ENCODE measurements at places on chromosomes 2 and 18. TPM values are rescaled to one million over a fixed set of nuclear protein-coding genes. Genes with fewer than 3 reads are reported as not detected.
A peak's percentile ranks its signal among the peaks of the same experiment; 100 is the strongest.

- no peak for DNase-seq
Measured at GRCh38 chr2:31107591-31108300, 30.5 kb downstream of the GALNT14 start.

DNA sequence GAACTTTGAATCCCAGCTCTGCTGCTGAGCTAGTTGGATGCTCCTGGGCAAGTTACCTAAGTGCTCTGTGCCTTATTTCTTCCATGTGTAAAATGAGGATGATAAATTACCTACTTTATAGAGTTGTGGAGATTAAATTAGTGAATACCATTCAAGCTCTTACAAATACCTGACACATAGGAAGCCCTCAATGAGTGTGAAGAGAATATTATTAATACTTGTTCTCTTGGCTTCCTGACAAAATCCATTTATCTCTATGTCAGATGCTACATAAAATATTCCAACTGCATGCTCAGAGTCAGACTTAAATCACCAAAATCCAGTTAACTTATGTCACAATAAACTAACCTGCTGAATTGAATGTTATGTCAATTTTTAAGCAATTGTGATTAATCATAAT, 42.9 kb upstream of the CCBE1 start:
- DNase-seq = no peak

DNA sequence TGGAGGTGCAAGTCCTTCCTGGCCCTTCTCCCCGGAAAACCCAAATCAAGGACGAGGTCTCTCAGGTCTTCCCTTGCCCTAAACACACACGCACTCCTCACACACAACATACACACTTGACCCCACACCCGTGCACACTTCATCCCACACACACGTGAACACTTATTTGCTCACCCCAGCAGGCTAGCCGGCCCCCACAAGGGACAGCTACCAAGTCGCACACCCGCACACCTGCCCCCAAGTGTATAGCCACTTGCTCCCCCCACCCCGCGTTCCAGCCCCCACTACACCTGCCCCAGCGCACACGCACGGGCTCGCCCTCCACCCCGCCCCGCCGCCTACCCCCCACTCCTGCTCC, 359 bp downstream of the TGFBRAP1 start:
- peak; percentile 35 for DNase-seq

DNA sequence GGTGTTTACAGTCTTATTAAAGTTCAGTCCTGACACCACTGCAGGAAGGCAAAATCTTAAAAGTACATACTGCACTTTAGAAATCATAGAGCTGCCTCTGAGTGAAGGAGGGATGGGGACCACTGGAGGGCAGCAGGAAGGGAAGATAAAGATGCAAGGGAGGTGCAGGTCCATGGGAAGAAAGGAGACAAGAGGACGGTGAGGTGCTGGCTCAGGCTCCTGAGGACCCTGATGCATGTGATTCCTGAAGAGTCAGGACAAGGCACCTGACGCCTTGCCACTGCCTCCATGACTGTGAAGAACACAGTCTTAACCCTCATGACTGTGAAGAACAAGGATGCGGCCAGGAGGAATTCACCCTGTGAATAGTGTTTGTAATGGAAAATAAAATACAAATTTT, 116.2 kb upstream of the NPAS2 start:
- no peak for DNase-seq

GRCh38 chr2:128734521-128735295, 416.0 kb upstream of the HS6ST1 start:
- DNase-seq = no peak

GRCh38 chr2:215299337-215299859, 12.5 kb upstream of the ATIC start:
- DNase-seq = no peak

DNA sequence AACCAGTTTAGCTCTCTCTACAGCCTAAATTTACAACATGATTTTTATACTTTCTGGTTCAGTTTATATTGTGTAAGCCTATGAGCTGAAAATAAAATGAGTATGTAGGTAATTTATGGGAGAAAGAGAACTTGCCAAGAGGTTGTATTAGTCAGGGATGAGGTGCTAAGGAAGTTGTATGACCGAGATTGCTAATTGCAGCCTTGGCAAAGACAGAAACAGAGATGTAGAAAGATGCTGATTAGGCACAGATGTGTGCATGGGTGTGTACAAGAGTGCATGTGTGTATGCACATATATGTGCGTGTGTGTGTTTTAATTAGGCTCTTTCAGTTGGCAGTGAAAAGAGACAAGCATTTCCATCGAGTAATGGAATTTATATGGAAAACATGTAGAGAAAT, 213.9 kb downstream of the FBXO15 start:
- no peak for DNase-seq

- no peak for DNase-seq
Measured at GRCh38 chr18:32980896-32981295, 208.1 kb upstream of the KLHL14 start.

DNA sequence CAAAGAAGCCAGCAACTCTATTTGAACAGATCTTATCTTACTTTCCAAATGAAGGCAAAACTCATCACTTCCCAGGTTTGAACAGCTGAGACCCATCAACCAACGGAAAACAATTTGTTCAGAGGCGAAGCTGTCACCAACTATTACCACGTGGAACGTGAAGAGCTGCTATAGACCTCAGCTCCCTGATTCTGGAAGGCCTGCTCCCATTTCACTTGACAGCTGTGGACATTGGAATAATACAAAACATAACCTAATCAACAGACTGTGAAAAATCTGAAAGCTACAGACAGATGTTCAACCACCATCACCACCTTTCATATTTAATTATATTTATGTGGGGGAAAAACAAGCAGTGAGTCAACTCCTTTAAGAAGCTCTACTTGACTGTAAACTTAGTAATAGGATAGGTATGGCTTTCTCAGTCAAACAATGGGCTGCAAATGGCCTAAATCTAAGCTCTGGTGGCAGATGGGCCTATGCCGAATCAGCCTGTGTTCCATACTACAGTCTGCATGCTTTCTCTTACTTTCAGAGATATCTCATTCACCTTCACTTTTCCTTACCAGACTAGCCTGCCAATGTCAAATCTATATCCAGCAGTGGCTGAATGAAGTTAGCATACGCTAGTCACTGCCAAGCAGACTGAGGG, 896.4 kb downstream of the TDRD15 start:
- no peak for DNase-seq

GRCh38 chr2:219636144-219636915, 8.9 kb downstream of the SLC4A3 start:
- peak; percentile 1 for DNase-seq

GRCh38 chr18:3703732-3704176, 253.8 kb downstream of the TGIF1 start:
- peak; percentile 47 for DNase-seq

DNA sequence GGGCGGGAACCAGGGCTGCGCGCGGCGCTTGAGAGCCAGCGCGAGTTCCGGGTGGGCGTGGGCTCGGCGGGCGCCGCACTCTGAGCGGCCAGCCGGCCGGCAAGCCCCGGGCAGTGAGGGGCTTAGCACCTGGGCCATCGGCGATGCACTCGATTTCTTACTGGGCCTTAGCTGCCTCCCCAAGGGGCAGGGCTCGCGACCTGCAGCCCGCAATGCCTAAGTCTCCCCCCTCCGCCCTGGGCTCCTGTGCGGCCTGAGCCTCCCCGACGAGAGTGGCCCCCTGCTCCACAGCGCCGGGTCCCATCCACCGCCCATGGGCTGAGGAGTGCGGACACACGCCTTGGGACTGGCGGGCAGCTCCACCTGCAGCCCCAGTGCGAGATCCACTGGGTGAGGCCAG, 36.5 kb upstream of the MAP2 start:
- no peak for DNase-seq

- DNase-seq = no peak
Measured at GRCh38 chr2:102603904-102604303, 15.4 kb upstream of the SLC9A2 start.

DNA sequence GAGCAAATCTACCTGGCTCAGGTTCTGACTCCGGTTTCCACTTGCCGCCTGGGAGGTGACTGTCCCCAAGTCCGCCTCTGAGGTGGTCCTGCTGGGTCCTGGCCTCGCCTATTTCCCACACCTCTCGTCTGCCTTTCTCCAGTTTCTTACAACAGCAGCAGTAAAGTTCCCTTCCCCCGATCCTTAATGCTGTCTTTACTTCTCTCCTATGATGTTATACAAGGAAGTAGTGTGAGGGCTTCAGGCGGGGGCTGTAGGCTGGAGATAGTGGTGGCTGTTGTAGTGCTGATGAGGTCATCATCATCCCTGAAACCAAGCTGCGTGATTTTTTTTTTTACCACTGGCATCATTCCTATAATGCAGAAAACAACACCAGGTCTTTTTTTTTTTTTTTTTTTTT, 18.9 kb downstream of the TGIF1 start:
- no peak for DNase-seq

DNA sequence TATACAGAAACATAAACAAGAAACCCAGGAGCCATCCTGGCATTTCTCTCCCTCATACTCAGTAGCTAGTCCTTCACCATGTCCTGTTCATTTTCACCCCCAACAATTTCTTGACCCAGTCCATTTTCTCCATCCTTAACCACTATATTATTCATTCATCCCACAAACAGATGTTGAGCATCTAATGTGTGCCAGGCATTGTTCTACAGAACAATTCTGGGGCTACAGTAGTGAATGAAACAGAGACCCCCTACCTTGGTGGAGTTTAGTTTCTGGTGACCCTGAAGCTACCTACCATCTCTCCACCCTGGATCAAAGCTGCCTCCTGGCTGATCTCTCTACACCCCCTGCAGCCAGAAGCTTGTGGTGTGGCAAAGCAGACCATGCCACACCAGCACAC, 27.5 kb upstream of the BZW1 start:
- no peak for DNase-seq

DNA sequence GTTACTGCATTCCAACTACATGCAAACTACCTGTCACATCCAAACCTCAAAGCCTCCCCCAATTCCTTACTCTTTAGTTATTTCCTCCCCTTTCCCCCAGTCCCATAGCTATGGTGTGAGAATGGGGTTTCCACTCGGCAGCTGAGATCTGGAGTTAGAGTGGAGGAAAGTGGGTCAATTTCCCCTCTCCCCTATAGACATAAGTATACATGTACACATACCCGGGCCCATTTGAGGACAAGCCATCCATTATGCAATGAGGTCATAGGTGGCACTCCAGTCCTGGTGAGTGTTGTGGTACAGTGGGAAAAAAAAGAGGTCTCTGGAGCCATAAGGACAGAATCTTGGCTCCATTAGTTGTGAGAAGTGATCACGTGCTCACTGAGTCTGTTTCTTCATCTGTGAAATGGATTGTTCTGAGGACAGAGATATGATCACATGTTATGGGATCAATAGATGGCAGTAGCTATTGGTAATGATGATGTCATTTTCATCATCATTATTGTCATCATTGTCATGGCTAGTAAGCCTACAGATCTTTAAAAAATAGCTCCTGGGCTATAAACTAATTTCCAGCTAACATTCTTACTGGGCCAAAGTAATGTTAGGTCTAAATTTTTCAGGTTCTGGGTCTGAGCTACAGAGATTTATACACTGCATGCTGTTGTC, 119.0 kb downstream of the BCL2L11 start:
- no peak for DNase-seq

PLEKHH2 gene
- 7.3 TPM for total RNA-seq

RFTN2 gene
- 22.8 TPM for total RNA-seq

ALPI gene
- total RNA-seq = not detected

MYO7B gene
- under 0.01 TPM for total RNA-seq

MGAT4A gene
- total RNA-seq = 38.3 TPM

UGT1A3 gene
- total RNA-seq = not detected

LRRTM4 gene
- total RNA-seq = 46.1 TPM

ANKRD29 gene
- total RNA-seq = 2.4 TPM

TMEM178A gene
- 26.9 TPM for total RNA-seq

CD207 gene
- not detected for total RNA-seq

TMEM200C gene
- 23.2 TPM for total RNA-seq

ZDBF2 gene
- 31.4 TPM for total RNA-seq
